ELR (cell line): ENCODE measurements at places on chromosomes 7 and 10.

GRCh38 chr10:22765660-22766547 is 51.5 kb upstream of the PIP4K2A start:
- no peak for DNase-seq

- DNase-seq = peak; percentile 54
Measured at GRCh38 chr10:92239600-92240288, 51.1 kb downstream of the CPEB3 start.

DNA sequence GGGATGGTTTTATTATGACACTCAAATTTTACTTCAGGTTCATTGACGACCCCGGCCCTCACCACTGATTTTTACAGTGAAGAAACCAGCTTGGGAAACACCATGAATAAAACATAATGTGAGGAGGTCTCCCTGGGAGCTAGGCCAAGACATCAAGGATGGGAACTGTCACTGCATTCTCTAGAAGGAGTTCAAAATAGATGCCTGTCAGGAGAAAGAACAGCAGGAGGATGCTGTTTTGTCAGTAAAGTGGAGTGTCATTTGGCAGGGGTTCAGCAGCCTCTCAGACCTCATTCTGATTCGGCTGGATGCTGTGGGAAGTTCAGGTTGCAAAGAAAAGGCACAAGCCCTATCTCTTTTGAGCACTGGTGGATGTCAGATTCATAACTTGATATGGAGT is 360.3 kb upstream of the C7orf33 start:
- DNase-seq = no peak

DNA sequence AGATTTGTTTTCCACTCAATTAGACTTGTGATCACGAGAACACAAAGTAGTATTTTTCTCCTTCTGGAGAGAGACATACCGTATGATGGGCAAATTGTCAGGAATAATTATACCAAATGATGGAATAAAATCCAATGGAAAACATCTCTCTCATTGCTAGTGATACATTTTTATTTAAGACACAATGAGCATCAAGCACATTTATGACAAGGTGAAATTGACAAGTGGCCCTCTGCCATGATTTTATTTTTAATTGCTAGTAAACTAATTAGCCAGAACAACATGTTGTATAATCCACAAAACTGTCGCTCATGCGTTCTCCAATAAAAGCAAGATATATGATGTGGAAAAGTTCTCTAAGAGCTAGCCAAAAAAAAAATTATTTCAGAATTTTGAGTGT is 620.8 kb downstream of the AUTS2 start:
- no peak for DNase-seq

DNA sequence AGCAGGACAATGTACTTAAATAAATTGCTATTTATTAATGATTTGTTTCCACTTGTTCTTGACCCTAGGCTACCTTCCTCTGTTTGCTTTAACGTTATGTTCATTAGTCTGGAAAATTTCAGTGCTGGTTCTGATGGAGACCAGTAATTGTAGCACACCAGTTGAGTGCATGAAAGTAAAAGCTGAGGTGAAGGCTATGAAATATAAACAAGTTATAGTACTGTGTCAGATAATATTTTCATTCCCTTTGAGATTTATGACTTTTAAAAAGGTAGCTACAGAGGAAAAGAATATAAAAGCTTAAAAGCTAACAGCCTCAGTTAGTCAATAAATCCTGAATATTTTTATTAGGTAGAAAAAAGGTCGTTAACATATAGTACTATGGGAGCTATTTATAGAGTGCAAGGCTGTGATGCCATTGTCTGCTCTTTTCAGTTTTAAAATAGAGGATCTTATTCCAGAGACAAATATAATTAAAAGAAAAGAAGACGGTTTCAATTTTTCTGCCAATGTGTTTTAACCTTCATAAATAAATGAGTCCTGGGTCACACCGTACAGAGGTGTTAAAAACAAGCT is 351.8 kb upstream of the ETV1 start:
- DNase-seq = no peak

GRCh38 chr7:124460056-124460450 is 305.5 kb downstream of the GPR37 start:
- DNase-seq = no peak

GRCh38 chr7:128270826-128271272 is 29.8 kb downstream of the LEP start:
- no peak for DNase-seq

DNA sequence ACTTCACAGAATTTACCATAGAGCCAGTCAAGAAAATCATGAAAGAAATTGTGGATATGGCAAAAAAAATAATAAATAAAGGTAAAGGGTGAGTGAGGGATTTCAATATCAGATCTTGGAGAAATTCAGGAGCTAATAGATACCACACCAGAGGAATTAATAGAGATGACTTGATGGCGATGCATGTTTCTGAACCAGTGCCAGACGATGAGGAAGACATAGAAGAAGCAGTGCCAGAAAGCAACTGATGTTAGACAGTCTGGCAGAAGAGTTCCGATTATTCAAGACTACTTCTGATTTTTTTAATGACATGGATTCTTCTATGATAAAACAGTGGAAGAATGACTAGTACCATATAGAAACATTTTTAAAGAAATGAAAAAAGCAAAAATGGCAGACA is 314.7 kb downstream of the BICC1 start:
- DNase-seq = no peak

- no peak for DNase-seq
Measured at GRCh38 chr7:1296356-1296981, 63.8 kb downstream of the UNCX start.

DNA sequence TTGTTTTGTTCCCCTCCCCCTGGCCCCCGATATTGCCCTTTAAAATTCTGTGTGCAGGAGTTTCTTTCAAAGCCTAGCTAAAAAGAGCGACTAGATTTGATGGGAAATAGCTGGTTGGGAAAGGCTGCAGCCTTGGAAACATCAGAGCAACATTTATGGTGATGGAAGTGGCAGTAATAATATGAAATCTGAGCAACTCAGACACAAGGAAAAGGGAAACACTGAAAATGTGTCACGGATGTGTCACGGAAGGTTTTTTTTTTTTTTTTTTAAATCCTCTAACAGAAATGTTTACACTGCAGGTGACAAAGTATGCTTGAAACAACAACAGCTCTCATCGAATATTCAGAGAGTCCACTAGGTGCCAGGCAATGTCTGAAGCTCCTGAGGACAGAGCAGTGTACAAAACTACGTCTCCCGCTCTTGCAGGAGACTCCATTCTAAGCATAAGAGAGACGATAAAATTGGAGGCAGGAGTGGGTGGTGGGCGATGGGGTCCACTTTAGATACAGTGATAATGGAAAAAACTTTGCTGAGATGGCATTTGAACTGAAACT is 143.0 kb downstream of the RSU1 start:
- DNase-seq = no peak

- DNase-seq = no peak
Measured at GRCh38 chr10:86979296-86979818, 11.1 kb downstream of the ADIRF start.

- peak; percentile 3 for DNase-seq
Measured at GRCh38 chr7:88357781-88358525, 51.3 kb upstream of the STEAP4 start.

DNA sequence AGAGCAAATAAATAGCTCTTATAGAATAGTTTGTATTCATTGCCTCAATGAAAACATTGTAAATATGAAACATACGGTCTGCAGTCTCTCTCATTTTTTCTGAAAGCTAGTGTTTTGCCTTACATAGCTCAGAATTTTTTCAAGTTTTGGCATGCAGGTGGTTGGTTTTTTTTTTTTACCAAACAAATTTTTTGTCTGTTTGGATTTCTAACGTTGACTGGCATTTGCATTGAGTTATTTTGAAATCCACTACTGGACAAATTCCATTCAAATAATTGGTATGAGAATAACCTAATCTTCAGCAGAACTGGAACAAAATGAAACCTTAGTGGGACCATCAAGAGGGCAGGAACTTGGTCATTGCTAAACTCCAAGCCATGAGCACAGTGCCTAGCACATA is 107.6 kb upstream of the SAMD8 start:
- no peak for DNase-seq

- peak; percentile 7 for DNase-seq
Measured at GRCh38 chr10:1368842-1369171, 312.6 kb downstream of the WDR37 start.

- DNase-seq = no peak
Measured at GRCh38 chr7:30916255-30916654, 4.6 kb downstream of the AQP1 start.

- peak; percentile 69 for DNase-seq
Measured at GRCh38 chr7:332646-333392, 42.8 kb downstream of the FOXL3 start.

GRCh38 chr10:90592638-90593302 is 265.1 kb downstream of the HTR7 start:
- DNase-seq = peak; percentile 63

DNA sequence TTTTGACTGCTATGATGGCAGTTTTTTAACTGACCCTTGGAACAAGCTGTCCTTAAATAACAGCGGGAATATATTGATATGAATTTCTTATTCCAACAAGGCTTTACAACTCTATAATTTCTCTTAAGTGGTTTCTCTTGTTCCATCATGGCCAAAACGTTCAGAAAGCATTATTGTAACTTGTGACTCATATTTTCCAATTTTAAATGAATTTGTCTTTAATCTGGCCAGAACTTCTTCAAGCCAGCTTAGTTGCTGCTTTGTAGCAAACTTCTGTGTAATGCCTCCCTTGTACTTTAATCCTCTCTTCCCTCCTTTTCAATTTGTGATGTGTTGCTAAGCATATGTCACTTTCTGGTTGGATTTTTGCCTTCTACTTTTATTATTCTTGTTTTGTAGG is 271.9 kb downstream of the KIF20B start:
- DNase-seq = no peak

DNA sequence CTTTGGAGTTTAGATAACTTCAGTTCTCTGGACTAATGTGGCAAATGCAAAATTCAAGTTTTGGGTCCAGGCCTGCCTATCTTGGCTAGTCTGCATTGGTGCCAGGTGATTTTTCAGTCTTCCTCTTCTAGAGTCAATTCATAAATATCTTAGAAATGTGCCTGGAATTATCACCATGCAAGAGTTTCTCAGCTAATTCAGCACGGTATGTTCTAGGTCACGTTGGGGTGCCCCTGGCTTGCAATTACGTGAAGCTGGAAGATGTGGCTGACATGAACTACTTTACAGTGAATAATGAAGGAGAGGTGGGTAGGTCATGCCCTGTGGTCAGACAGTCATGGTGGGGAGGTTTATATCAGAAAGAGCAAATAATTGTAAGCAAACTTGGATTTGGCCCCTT is 25.0 kb downstream of the ZDHHC6 start:
- no peak for DNase-seq

- no peak for DNase-seq
Measured at GRCh38 chr10:6044751-6045313, 17.3 kb downstream of the IL2RA start.

- no peak for DNase-seq
Measured at GRCh38 chr7:30157204-30157603, 22.4 kb downstream of the MTURN start.

GRCh38 chr10:103083266-103083976 is 109.7 kb downstream of the NT5C2 start:
- no peak for DNase-seq

- no peak for DNase-seq
Measured at GRCh38 chr10:70274643-70275042, 9.2 kb downstream of the NPFFR1 start.

- no peak for DNase-seq
Measured at GRCh38 chr7:137576481-137576880, 232.9 kb upstream of the PTN start.

DNA sequence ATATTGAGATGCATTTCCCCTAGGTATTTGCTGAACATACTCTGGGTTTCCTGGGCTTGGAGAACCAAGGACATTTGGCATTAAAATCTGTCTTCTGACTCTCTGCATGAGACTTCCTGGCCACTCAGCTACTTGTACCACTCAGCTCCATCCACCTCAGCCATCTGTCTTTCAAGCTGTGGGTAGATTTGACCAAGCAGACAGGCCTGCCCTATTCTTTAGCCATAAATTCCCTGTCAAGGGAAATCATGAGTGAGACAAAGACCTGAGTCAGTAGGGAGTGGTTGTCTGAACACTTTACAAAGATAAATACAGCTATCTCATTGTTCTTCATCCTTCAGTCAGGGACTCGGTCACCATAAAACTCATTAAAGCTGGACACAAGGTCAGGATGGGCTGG is 399.1 kb downstream of the GPAM start:
- DNase-seq = no peak

DNA sequence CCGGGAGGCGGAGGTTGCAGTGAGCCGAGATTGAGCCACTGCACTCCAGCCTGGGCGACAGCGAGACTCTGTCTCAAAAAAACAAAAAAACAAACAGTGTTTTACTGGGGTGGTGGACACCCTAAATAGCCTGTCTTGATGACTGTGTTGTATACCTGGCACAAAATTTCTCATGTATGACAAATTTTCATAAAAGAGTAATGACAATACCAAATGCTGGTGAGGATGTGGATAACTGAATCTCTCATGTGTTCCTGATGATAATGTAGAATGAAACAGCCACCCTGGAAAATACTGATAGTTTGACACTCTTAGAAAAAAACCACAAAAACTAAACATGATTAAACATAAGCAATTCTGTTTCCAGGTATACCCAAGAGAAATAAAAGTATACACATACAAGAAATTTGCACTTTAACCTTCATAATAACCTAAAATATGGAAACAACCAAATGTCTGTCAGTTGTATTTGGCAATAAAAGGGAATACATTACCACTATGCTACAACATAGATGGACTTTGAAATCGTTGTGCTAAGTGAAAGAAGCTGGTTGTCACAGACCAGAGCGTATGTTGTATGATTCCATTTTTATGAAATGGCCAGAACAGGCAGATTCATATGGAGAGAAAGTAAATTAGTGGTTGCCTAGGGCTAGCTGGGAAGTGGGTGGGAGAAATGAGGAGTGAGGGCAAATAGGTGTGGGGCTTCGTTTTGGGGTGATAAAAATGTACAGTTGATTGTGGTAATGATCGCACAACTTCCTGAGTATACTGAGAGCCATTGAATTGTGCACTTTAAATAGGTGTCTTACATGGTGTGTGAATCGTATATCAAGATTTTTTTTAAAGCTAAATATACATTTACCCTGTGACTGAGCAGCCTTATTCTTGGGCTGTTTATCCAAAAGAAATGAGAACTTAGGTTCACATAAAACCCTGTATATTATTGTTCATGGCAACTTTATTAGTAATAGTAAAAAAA is 12.5 kb downstream of the WDR37 start:
- no peak for DNase-seq

GRCh38 chr10:48437546-48437945 is 131.1 kb downstream of the MAPK8 start:
- DNase-seq = no peak
